NCI-H510A (cell line): ENCODE measurements at places on chromosomes 6 and 20.
A peak's percentile ranks its signal among the peaks of the same experiment; 100 is the strongest.

GRCh38 chr6:12354499-12354898 lies 64.3 kb downstream of the EDN1 start:
- no peak for DNase-seq

- no peak for DNase-seq
These were observed 45.4 kb upstream of the BMP6 start for GRCh38 chr6:7680393-7681075.

DNA sequence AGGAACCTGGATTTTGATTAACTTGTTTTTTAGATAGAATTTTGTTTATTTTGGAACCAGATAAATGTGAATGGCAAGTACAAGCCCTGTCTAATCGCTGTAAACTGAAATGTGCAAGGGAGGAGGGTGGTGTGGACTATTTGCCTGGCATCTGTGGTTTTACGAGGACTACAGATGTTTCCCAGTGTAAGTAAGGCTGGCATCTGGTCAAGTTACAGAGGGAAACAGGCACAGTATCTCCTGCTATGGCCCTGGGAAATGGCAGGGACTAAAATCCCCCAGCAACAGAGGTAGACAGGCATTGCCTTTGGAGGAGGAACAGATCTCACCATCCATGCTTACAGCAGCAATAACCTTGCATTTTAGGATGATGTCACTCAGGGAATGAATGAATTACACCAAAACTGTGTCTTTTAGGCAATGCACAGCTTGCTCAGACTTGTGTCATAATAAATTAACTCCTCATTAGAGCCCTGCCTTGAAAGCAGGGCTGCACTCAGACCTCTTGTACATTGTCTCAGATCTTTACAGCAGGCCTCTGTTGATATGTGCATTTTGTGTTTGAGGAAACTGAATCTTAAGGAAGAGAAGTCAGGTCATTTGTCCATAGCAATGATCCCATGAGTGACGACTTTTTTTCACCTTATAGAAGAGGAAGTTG lies 96.2 kb downstream of the TCP11 start:
- no peak for DNase-seq

GRCh38 chr6:114169763-114170162 lies 173.1 kb downstream of the HS3ST5 start:
- DNase-seq = no peak

- DNase-seq = peak; percentile 30
These were observed 34.6 kb downstream of the C6orf52 start for GRCh38 chr6:10659699-10660348.

DNA sequence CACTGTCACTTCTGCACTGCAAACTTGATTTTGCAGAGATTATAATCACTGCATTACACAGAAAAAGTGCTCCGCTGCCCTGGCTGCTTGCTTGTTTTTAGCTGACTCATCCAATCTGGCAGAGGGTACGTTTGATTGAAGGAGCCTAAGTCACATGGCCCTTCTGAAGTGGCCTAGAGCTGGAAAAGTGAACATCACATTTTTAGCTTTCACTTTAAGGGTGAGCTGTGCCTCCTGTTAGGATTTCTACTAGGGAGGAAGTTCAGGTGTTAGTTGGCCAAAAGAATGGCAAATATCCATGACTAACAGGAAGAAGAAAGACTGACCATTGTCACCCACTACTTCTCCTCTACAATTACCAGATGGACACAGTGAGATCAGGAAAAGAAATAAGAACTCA lies 889.1 kb upstream of the MAP3K7 start:
- DNase-seq = no peak

- DNase-seq = no peak
These were observed 64.3 kb upstream of the ID4 start for GRCh38 chr6:19772891-19773290.

GRCh38 chr20:39853636-39854035 lies 835.4 kb downstream of the MAFB start:
- no peak for DNase-seq

- no peak for DNase-seq
These were observed at the start of gene MYLK2 for GRCh38 chr20:31819083-31819784. MYLK2 (plus strand) TSS chr20:31819356; CDS start chr20:31819581, 225 bp downstream.

DNA sequence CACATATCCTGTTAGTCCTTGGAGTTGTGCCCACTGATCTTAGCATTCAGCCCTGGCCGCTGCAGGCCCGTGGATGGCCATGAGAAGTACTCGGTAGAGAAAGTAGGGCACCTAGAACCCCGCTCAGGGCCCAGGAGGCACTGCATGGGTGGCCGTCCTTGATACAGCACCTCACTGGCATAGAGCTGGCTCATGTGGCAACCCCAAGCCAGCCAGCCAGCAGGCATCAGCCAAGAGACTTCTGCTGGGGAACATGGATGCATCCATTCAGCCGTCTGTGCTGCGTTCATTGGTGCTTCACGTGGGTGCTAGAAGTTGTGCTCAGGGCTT lies 10.6 kb downstream of the PYGB start:
- DNase-seq = no peak

DNA sequence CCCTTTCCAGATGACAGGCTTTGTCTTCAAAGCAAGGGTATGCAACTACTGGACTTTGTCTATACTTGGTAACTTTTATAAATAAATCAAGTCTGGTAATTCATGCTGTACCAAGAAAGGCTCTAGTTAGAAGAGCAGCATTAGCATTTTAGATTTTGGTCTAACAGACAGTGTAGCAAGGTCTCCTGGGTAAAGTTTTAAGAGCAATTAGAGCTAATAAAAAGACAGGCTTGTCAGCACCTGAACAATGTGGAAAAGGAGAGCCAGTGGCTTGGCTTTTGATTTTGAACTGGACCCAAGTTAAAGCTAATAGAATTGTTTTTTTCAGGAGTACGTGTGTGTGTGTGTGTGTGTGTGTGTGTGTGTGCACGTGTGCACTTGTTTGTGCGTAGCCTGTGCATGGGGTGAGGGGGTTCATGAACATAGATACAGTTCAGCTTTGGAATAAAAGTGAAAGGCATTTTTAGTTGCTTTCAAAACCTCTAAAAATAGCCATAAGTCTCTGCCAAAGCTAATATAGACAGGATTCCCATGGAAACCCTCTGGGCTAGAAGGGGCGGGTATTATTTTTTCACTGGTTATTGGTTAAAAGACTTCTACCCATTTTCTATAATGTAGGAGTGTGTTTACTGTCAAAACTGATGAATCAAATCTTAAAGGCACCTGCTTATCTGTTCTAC lies 138.4 kb downstream of the KCNQ5 start:
- no peak for DNase-seq

DNA sequence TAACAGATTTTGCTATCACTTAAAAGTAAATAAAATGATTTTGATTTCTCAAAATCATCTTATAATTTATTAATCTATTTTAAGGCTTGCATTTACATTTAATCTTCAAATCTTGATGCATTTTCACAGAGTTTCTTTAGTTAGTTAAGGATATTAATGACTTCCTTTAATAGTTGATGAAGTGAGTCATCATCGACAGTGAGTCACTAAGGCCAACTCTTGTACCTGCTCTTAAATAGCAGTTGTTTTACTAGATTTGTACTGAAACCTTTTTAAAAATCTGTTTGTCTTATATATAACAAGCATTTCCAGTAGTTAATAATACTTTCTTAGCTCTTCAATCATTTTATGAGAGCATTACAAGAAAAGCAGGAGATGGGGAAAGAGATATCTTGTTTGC lies 191.7 kb downstream of the ESR1 start:
- no peak for DNase-seq

- no peak for DNase-seq
These were observed 43.0 kb downstream of the PDYN start for GRCh38 chr20:1950836-1951235.

GRCh38 chr6:100665041-100665380 lies 200.3 kb upstream of the SIM1 start:
- DNase-seq = no peak

GRCh38 chr6:140915103-140915502 lies 1217.6 kb upstream of the GJE1 start:
- DNase-seq = peak; percentile 6
